Cerebellar nuclear complex (tissue), 1 donor: ENCODE measurements at places on chromosomes 16 and 17.

GRCh38 chr17:3678821-3679530 lies 10.4 kb downstream of the EMC6 start:
- no peak for DNase-seq

GRCh38 chr16:85571563-85571812 lies 41.6 kb upstream of the GSE1 start:
- no peak for DNase-seq

GRCh38 chr17:75394332-75394918 lies 11.1 kb downstream of the GRB2 start:
- DNase-seq, result no peak

DNA sequence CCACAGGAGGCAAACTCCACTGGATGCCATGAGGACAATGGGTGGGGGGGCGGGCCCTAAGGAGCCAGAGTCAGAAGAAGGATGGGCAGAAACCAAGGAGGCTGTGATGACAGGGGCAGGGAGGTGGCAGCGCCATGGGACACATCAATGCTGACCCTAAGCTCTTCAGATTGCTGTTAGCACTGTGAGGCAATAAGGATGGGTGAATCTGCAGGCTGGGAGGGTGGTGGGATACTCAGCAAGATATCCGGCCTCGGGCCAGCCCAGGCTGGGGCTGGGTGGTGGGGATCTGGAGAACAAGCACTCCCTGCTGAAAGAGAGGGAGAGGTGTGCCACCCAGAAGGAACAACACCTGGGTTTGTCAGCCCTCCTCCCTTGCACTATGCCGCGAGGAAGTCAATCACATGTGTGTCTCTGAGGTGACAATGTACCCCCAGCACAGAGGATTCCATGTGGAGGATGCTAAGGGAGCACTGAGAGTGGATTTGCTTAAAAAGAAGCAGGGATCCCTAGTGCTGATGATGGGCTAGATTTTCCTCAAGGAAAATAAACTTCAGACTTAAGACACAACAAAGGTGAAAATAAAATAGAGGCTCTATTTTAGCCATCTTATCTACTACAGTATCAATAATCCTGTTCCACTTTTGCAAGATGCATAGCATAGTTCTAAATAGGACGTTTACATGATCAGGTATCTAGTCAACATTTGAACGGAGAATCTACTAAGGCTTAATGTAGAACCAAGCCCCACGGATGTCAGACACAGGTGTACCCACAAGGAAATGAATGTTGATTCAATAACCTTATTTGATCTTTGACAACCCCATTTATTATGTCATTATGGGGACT lies 22.6 kb downstream of the SMPD3 start:
- DNase-seq, result no peak

DNA sequence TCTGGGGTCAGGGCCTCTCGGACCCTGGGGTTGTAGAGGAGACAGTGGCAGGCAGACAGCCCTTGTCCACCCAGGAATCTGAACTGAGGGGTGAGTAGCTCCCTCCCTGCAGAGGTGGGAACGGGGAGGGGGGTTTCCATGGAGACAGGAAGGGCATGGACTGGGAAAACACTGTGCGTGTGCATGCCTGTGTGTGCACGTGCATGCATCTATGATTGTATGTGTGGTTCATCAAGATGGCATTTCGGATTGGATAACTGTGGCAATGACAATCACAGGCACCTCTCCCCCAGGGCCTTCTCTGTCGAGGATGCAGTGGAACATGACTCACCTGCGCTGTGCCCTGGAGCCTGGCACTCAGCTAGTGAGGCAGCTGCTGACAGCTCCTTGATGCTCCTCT lies 6.1 kb upstream of the CD300C start:
- no peak for DNase-seq
